ENCODE measurements at places on chromosomes 3 and 15.

- DNase-seq: peak; percentile 27
Measured at GRCh38 chr15:55357774-55358173, 38.8 kb downstream of the PIGB start.

DNA sequence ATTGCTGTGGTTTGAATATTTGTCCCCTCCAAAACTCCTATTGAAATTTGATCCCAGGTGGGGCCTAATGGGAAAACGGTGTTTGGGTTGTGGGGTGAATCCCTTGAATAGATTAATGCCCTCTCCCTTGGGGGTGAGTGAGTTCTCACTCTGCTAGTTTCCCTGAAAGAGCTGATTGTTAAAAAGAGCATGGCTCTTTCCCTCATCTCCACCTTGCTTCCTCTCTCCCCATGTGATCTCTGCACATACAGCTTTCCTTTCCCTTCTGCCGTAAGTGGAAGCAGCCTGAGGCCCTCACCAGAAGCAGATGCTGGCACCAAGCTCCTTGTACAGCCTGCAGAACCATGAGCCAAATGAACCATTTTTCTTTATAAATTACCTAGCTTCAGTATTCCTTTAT lies 394.9 kb upstream of the WNT5A start:
- DNase-seq: no peak

DNA sequence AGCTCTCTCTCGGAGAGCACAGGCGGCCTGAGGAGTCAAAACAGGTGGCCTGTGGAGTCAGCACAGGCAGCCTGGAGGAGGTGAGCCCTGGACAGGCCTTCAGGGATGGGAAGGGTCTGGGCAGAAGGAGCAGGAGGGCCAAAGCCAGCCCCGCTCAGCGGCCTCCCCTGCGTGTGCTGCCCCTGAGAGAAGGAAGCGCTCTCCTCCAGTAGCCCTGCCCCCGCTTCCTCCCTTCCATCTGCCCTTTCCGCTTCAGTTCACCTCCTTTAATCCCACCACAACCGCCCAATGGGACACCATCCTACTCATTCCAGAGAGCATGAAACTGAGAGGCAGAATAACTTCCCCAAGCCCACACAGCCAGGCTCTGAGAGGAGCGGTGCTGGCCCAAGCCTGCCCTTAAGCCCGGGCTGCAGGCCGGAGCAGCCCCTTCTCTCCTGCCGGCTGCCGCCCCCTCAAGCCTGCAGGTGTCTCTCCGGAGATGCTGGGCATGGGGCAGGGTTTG lies 3.2 kb upstream of the NR2E3 start:
- DNase-seq: no peak

- no peak for DNase-seq
Measured at GRCh38 chr3:60192297-60193114, 1058.7 kb downstream of the FHIT start.

DNA sequence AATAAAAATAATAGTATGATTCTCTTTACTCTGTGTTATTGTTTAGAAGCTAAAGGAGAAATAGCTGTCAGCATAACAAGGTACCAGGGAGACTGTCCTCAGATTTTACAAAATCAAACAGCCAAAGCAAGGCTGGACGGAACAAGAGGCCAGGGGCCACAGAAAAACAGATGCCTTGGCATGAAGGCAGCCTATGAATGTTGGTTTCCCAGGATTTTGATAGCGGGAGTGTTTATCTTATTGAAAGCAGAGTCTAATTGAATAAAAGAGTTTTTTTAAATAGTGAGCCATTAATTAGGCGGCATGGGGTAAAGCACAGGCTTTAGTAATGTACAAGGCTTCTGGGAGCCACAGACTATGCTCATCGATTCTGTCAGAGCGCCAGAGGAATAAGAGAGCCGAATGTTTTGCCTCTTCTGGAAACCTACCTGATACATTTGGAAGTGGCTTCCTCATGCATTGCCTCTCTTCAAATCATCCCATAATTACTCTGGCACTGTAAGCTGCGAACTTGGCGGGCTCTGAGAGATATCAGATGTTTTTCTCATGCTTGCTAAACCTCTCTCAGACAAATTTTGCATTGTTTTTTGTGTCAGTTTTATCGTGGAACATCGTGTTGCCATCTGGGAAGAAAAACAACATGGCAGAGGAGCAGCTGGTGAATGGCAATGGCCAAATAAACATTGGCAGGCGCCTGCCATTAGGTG lies 30.4 kb upstream of the TMCO5A start:
- no peak for DNase-seq
